Uterus (tissue), 4 donors: ENCODE measurements at places on chromosomes 12 and 14.

GRCh38 chr14:49294621-49295148 is 291.5 kb downstream of the RPS29 start:
- no peak for DNase-seq
- H3K27ac ChIP-seq = no peak overlapping the region
- no peak overlapping the region for H3K4me3 ChIP-seq
- H3K36me3 ChIP-seq = no peaks in the 10 kb centered on the region

GRCh38 chr14:50601394-50601793 is 41.4 kb downstream of the ATL1 start:
- no peak overlapping the region for H3K4me3 ChIP-seq
- no peaks in the 10 kb centered on the region for H3K27me3 ChIP-seq
- H3K36me3 ChIP-seq = no peaks in the 10 kb centered on the region
- no peak overlapping the region for H3K27ac ChIP-seq

- no peak overlapping the region for H3K4me3 ChIP-seq
- H3K36me3 ChIP-seq = no peaks in the 10 kb centered on the region
- no peaks in the 10 kb centered on the region for H3K4me1 ChIP-seq
- DNase-seq = no peak
Observed at GRCh38 chr12:107418981-107419380, 266.6 kb upstream of the PWP1 start.

- no peak for DNase-seq
- H3K27me3 ChIP-seq = no peaks in the 10 kb centered on the region
- H3K4me1 ChIP-seq = no peaks in the 10 kb centered on the region
- no peaks in the 10 kb centered on the region for H3K36me3 ChIP-seq
- no peak overlapping the region for H3K4me3 ChIP-seq
- no peak overlapping the region for H3K27ac ChIP-seq
Observed at GRCh38 chr12:94566345-94566744, 84.0 kb downstream of the TMCC3 start.

DNA sequence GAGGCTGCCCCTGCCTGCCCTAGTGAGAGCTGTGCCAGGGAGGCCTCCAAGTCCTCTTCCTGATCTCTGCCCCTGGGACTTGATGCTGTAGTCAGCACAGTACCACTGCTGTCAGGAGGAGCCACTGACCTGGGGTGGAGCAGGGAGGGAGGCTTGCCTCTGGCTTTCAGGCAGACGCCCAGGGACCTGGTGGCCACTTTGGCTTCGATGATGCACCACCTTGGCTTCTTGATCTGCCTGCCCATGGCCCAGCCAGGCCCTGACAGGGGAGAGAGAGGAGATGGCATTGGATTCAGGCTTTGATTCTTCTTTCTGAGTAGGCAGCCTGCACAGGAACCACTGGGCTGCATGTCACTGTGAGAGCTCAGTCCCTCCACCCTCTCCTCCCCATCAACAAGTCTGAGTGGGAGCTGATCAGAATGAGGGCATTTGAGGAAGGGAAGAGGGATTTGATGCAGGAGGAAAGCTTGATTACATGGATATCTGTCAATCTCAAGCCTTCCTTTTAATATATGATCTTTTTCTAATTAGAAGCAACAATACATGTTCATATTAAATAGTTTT is 24.7 kb downstream of the TMEM63C start:
- no peak overlapping the region for H3K27ac ChIP-seq
- H3K4me1 ChIP-seq = no peaks in the 10 kb centered on the region
- H3K36me3 ChIP-seq = no peaks in the 10 kb centered on the region
- H3K27me3 ChIP-seq = no peaks in the 10 kb centered on the region

- H3K4me1 ChIP-seq = no peaks in the 10 kb centered on the region
- H3K27me3 ChIP-seq = no peaks in the 10 kb centered on the region
- no peak for DNase-seq
Observed at GRCh38 chr12:108000111-108000510, 129.0 kb upstream of the WSCD2 start.
